Vagina (tissue), 2 donors: ENCODE measurements at places on chromosomes 6 and 20.

GRCh38 chr6:3336066-3336786, 77.5 kb downstream of the PSMG4 start:
- H3K27ac ChIP-seq, result no peak overlapping the region
- no peak overlapping the region for H3K4me3 ChIP-seq
- H3K36me3 ChIP-seq, result no peaks in the 10 kb centered on the region
- no peaks in the 10 kb centered on the region for H3K27me3 ChIP-seq
- DNase-seq, result no peak

DNA sequence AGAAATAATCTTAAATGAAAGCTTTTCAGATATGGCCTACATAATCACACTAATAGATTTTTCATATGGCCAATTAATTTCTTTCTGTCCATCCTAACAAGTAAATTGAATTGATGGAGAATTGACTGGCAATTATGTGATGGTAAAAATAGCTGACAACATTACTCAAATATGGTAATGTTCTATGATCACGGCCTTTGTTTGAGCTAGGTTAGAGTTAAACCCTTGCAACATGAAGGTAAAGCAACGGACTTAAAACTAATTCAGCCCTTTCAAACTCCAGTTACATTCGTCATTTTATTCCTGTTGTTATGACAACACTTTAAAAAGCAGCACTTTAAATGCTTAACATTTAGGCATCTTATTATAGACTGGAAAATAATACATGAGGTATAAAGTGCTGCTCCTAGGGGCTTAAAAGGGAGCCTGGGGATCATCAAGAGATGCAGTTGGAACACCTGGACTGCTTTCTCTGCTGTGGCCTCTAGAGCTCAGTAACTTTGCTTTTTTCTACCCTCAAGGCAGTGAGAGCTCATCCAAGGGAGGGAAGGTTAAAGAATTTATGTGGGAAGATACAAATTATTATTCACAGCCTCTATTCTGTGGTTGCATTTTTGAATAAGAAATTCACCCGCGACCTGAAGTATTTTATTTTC, 46.9 kb downstream of the RIPOR2 start:
- no peaks in the 10 kb centered on the region for H3K36me3 ChIP-seq
- H3K27me3 ChIP-seq, result no peaks in the 10 kb centered on the region
- H3K27ac ChIP-seq, result no peak overlapping the region
- H3K4me3 ChIP-seq, result no peak overlapping the region
- H3K4me1 ChIP-seq, result no peaks in the 10 kb centered on the region

- H3K36me3 ChIP-seq, result peaks cover 7% of the 10 kb centered on the region
- peaks cover 34% of the 10 kb centered on the region for H3K4me1 ChIP-seq
- no peaks in the 10 kb centered on the region for H3K27me3 ChIP-seq
- H3K27ac ChIP-seq, result peak overlapping the region; percentile 56
- H3K4me3 ChIP-seq, result no peak overlapping the region
Measured at GRCh38 chr6:111710439-111710838, 104.8 kb upstream of the TRAF3IP2 start.

- no peaks in the 10 kb centered on the region for H3K36me3 ChIP-seq
- H3K4me3 ChIP-seq, result no peak overlapping the region
- H3K27me3 ChIP-seq, result no peaks in the 10 kb centered on the region
- no peaks in the 10 kb centered on the region for H3K4me1 ChIP-seq
- no peak for DNase-seq
Measured at GRCh38 chr6:145025488-145025887, 709.8 kb downstream of the EPM2A start.

DNA sequence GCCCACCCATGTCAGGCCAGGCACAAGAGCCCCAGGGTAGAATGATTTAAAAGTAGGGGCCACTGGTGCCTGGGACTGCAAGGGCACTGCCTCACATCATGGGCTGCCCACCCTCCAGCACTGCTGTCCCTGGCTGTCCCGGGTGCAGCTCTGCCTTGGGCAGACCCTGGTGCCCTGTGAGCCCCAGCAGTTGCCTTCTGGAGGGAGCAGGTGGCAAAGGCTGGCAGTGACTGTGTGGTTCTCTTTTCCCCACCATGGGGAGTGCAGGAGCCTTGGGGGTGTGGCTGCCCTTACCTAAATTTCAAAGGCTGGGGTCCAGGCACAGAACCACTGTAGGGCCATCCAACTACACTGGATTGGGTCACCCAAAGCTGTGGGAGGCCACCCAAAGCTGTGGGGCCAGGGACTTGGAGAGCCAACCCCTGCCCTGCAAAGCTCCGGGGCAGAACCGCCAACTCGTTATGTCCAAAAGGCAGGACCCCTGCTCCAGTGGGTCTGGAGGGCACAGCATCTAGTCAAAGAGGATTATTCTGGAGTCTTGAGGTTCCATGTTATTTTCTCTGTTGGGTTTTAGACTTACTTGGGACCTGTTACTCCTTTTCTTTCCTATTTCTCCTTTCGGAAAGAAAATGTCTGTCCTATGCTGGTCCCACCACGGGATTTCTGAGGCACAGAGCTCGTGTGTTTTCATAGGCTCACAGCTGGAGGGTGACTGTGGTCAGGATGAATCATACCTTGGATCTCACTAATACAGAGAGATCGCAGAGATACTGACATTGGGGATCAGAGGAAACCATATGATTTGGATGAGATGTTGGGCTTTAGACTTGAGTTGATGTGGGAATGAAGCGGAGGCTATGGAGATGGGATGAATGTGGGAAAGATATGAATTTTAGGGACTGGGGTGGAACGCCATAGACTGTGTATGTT, 65.3 kb downstream of the RAMACL start:
- H3K4me3 ChIP-seq, result no peak overlapping the region
- H3K27ac ChIP-seq, result no peak overlapping the region
- H3K36me3 ChIP-seq, result no peaks in the 10 kb centered on the region
- DNase-seq, result no peak
- H3K4me1 ChIP-seq, result no peaks in the 10 kb centered on the region

- H3K27ac ChIP-seq, result no peak overlapping the region
- H3K36me3 ChIP-seq, result no peaks in the 10 kb centered on the region
- no peaks in the 10 kb centered on the region for H3K27me3 ChIP-seq
- H3K4me1 ChIP-seq, result no peaks in the 10 kb centered on the region
- no peak overlapping the region for H3K4me3 ChIP-seq
- DNase-seq, result no peak
Measured at GRCh38 chr6:48037946-48038345, 73.1 kb downstream of the PTCHD4 start.

DNA sequence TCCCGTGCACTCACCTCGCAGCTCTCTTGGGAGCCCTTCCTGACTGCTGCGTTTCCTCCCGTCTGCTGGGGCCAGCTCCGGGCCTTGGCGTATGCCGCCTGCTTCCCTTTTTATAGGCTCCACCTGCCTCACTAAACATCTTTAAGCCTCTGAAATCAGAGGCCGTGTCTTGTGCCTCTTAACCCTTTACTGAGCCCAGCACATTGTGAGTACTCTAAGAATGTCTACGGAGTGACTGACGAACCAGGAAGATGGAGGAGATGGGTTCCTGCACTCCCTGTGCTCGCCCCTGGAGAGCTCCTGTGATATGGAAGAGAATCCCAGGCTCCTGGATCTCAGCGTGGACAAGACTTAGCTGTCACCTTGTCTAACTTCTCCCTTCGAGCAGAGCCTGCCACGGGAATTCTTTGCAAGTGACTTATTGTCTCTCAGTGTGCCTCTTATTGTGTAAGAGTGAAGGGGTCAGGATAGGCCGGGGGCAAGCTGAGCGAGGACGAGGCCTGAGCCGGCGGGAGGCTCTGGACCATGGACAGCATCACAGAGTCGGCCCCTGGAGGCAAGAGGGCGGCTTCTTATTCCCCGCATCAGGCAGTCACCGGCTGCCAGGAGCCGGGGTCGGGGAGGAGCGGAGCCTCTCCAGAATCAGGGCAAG, 70.9 kb upstream of the CCDC167 start:
- no peak overlapping the region for H3K4me3 ChIP-seq
- no peak overlapping the region for H3K27ac ChIP-seq
- H3K27me3 ChIP-seq, result no peaks in the 10 kb centered on the region
- no peaks in the 10 kb centered on the region for H3K36me3 ChIP-seq
- peaks cover 23% of the 10 kb centered on the region for H3K4me1 ChIP-seq

DNA sequence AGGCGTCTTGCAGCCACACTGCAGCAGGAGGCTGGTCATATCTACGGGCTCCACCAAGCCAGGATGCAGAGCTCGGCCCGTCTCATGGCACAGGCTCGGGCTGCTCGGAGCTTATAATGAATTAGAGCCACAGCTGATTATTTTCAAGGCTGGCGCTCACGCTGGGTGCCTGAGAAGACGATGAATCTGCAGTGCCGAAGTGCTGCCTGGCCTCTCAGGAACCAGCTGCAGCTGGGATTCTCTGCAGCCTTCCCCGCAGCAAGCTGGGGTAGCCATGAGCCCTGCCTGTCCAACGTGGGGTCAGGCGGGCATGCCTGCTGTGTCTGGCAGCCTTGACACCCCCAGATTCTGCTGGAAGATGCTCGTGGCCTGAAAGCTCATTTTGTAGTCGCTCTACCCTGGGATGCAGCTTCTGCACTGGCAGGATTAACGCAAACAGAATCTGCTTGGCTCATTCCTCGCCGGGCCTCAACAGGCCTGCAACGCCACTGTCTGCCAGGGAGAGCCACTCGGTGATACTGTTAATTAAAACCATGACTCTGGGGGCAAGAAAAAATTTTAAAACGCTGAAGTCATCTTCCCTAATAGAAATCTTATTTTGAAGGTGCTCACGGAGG, 104.3 kb downstream of the CDH26 start:
- H3K4me1 ChIP-seq, result peaks cover 41% of the 10 kb centered on the region
- H3K4me3 ChIP-seq, result no peak overlapping the region
- H3K27me3 ChIP-seq, result no peaks in the 10 kb centered on the region
- peak overlapping the region; percentile 76 for H3K27ac ChIP-seq
- DNase-seq, result peak; percentile 79

DNA sequence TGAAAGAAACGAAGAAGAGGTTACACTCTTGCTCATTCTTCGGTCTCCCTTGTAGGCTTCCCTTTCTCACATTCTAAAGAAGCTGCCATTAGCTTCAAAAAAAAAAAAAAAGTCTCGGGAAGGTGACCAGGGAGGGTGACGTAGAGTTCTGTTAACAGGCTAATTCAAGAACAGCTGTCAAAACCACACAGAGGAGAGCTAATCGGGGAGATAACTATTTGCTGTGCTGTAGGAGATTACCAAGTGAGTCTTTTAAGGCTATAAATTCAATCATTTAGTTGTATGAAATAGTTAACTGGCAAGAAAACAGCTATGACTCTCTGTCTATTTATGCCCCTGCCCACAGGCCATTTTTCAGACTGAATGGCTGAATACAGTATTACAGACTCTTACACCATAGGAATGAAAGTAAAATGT, 256.8 kb downstream of the SYNE1 start:
- H3K4me1 ChIP-seq, result peaks cover 18% of the 10 kb centered on the region
- peak overlapping the region; percentile 90 for H3K27ac ChIP-seq
- no peaks in the 10 kb centered on the region for H3K27me3 ChIP-seq
- peak overlapping the region; percentile 53 for H3K4me3 ChIP-seq
- H3K36me3 ChIP-seq, result no peaks in the 10 kb centered on the region

DNA sequence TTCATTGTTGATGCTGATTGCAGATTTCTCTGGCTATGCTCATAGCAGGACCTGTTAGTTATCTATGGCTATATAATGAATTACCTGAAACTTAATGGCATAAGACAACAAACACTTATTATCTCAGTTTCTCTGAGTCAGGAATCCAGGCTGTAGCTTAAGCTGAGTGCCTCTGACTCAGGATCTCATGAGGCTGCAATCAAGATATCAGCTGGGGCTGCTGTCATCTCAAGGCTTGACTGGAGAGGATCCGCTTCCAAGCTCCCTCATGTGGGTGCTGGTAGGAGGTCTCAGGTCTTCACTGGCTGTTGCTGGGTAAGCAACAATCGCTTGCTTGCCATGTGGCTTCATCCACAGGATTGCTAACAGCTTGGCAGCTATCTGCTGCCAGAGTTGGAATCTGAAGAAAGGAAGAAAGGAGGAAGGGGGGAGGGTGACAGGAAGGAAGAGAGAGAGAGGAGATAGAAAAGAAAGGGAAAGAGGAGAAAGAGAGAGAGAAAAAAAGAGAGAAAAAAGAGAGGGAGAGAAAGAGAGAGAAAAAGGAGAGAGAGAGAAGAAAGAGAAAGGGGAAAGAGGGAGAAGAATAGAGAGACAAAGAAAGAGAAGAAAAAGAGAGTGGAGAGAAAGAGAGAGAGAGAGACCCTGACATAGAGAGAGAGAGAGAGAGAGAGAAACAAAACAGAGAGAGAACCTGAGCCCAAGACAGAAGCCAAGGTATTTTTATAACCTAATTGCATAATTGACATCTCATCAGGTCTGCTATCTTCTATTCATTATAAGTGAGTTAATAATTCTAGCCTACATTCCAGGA, 579.0 kb upstream of the BTBD3 start:
- H3K4me1 ChIP-seq, result peaks cover 8% of the 10 kb centered on the region
- H3K27ac ChIP-seq, result no peak overlapping the region
- H3K36me3 ChIP-seq, result no peaks in the 10 kb centered on the region

- H3K36me3 ChIP-seq, result no peaks in the 10 kb centered on the region
- DNase-seq, result no peak
- no peaks in the 10 kb centered on the region for H3K27me3 ChIP-seq
- peaks cover 12% of the 10 kb centered on the region for H3K4me1 ChIP-seq
Measured at GRCh38 chr6:136613477-136613876, 63.3 kb upstream of the MAP7 start.

GRCh38 chr20:21074605-21075336, 31.4 kb downstream of the LINC00237 start:
- no peak overlapping the region for H3K4me3 ChIP-seq
- H3K27me3 ChIP-seq, result no peaks in the 10 kb centered on the region
- H3K36me3 ChIP-seq, result no peaks in the 10 kb centered on the region
- DNase-seq, result no peak
- no peak overlapping the region for H3K27ac ChIP-seq

DNA sequence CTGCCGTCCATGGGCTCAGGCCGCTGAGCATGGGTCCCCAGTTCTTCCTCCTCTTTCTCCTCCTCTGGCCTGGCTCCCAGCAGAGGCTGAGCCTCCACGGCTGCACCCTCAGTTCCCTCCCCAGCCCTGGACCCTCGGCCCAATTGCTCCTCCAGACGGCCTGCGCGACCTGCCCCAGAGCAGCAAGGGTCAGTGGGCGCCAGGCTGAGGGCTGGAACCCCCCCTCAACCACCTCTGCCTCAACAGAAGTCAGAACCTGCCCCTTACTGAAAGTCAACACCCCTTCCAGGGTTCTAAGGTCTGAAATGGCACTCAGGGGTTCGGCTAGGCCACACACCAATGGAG, 15.9 kb upstream of the SPAG4 start:
- H3K4me3 ChIP-seq, result no peak overlapping the region
- no peaks in the 10 kb centered on the region for H3K36me3 ChIP-seq
- DNase-seq, result no peak
- H3K4me1 ChIP-seq, result peaks cover 21% of the 10 kb centered on the region
- H3K27ac ChIP-seq, result no peak overlapping the region
- no peaks in the 10 kb centered on the region for H3K27me3 ChIP-seq
